AG04450 (cell line): ENCODE measurements at places on chromosomes 12 and 14.

DNA sequence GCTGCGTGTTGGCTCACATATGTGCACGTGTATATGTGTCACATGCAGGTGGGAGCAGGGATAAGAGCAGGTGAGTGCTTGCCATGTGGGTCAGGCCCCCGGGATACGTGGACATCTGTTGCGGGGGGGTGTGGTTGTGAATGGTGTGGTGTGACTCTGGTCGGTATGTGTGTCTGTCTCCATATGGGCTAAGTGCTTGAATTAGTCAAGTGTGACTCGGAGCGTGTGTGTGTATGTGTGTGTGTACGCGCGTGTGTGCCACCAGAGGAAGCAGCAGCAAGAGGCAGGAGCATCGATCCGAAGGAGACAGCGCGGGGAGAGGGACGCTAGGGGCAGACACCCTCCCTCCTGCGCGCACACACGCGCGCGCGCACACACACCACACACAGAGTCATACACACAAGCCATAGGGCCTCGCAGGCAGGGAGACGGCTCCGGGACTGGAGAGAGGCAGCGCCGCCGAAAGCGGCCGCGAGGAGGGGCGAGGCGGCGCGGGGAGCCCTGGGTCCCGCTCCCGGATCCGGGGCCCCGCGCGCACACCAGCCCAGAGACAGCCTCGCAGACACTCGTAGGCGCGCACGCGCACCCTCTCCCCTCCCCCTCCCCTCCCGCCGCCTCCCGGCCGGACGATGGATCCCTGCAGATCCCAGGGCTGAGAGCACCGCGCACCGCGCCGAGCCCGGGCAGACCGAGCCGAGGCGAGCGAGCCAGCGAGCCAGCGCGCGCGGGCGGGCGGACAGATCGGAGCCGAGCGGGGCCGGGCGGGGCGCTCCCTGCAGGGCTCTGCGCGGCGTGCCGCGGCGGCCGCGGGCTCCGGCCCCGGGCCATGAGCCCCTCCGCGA, at the start of gene ASIC1:
Gene ASIC1, plus strand, starts transcription at position 597 of the 842 bp plus-strand sequence. CDS start 1,171 bp downstream, outside the sequence.
- no peak for DNase-seq

GRCh38 chr14:68979722-68980451, 785 bp upstream of the ACTN1 start:
- DNase-seq = no peak

DNA sequence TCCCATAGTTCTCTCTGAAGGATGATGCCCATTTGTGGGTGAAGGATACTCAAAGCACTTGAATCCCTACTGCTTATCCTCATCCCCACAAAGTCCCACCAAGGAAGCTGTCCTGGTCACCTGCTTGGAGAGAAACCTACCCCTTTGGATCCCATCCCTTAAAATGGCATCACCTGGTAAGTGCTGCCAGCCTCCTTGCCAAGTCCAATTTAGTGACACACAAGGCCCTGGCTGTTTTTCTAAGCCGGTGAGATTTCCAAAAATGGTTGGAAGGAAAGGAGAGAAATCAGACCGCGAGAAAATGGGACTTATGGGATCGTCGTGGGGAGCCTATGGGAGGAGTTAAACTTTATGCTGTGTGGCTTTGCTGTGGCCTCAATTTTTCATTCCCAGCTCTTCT, 358.2 kb downstream of the FUT8 start:
- no peak for DNase-seq

DNA sequence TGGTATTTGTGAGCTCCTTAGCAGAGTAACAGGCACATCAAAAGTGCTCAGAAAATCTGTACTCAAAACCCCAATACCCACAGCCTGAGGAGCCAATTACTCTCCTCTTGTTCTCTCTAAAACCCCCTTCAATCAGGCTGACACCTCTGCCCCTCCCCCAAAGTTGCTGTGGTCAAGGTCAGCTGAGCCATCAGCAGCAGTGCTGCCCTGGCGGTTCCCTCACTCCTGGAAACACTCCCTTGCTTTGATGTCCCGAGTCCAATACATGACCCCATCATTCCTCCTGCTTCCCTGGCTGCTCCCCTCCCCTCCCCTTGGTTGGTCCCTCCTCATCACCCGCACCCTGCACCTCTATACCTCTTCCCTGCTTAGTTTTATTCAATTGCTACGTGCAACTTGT, 57.2 kb upstream of the C14orf132 start:
- DNase-seq = no peak

DNA sequence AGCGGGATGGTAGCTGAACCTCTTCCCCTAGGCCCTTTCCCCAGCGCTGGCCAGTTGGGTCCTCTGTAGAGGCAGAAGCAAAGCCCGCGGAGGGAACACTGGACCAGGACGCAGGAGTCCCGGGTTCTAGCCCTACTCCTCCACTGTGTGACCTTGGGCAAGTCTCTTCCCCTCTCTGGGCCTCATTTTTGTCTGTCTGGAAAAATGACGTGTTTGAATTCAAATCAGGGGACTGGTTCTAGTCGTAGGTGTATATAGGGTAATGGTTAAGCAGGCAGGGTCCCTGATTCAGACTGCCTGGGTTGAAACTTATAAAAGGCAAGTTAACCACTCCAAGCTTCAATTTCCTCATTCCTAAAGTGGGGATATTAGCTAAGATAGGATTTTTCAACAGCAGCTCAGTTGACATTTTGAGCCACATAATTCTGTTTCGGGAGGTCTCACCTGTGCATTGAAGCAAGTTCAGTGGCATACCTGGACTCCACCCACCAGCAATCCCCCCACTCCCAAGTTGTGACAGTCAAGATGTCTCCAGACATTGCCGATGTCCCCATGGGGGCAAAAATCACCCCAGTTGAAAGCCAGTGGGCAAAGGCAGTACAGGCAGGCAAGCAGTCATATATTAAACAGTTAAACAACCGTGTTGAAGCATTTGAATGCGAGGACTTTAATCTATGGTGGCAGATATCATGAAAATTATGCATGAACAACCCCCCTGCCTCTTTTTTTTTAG, 899 bp downstream of the TPCN1 start:
- DNase-seq = no peak

- no peak for DNase-seq
Measured at GRCh38 chr12:122527478-122527944, 462 bp downstream of the KNTC1 start.

DNA sequence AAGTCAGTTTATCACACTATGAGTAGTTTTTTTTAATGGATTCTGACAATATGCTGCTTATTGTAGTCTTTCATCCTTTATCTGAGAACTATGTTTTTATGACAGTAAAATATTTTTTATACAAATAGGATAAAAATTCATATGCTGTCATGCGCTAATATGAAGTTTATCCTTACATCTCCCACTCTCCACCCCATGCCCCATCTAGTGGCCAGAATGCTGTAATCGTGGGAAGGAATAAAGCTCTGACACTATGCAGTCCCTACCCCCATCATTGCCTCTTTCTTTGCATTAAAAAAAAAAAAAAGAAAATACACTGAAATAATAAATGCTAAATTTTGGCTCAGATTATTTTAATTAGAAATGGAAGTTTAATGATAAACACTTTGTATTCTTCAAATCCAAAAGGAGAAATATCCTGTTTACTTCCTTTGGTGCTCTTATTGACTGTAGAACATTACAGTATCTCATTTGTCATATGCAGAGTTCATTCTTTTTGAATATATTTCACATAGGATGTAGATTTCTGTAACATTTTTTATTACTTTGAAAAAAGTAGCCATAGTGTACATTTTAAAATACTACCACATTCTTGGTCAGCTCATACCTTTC, 145.9 kb upstream of the SLCO1C1 start:
- no peak for DNase-seq
